ENCODE measurements at places on chromosomes 1 and 21.
A peak's percentile ranks its signal among the peaks of the same experiment; 100 is the strongest.

- DNase-seq = no peak
These were observed 521.1 kb downstream of the ADGRL2 start for GRCh38 chr1:82321794-82322193.

- DNase-seq = no peak
These were observed 109.6 kb downstream of the SLC45A1 start for GRCh38 chr1:8427493-8427892.

DNA sequence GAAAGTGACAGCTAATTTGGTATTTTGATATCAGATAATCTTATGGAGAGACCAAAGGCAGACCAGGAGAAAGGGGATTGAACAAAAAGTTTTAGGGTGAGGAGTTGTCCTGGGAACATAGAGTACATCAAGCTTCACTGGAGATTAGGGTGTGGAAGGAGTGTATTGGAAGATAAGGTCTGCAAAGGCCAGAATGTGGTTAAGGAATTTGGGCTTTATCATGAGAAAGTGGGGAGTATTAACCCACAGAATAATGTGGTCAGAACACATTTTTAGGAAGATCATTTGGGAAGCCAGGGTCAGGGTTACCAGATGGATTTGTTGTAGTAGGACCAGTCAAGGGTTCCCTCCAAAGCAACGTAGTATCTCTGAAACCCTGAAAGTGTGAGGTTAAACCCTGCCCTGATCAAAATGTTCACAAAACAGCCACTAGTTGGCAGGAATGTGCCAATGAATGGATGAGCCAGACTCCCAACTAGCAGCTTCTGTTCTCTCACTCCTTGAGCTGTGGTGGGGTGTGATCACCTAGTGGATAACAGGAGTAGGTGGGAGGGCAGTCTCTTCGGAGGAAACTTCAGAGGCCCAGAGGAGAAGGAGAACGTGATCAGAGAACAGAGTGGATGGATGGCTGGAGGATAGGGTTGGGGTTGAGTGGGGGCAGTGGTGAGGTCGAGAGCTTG lies 35.8 kb downstream of the SLC2A1 start:
- peak; percentile 22 for DNase-seq

DNA sequence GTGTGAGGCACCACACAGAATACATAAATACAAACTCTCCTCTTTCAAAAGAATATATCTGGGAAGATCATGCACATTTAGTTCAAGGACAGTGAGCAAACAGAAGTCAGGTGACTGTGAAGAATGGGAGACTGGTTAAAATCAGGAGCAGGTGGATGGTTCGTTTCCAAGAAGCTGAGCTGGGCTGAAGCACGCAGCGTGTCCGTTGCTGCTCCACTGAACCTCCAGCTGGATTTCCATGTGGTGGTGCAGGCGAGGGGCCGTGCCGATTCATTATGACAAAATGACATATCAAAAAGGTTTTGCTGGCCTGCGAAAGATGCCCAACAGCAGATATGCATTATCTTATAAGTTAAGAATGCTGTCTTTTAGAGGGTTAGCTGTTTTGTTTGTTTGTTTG lies 66.0 kb downstream of the OLIG1 start:
- no peak for DNase-seq

DNA sequence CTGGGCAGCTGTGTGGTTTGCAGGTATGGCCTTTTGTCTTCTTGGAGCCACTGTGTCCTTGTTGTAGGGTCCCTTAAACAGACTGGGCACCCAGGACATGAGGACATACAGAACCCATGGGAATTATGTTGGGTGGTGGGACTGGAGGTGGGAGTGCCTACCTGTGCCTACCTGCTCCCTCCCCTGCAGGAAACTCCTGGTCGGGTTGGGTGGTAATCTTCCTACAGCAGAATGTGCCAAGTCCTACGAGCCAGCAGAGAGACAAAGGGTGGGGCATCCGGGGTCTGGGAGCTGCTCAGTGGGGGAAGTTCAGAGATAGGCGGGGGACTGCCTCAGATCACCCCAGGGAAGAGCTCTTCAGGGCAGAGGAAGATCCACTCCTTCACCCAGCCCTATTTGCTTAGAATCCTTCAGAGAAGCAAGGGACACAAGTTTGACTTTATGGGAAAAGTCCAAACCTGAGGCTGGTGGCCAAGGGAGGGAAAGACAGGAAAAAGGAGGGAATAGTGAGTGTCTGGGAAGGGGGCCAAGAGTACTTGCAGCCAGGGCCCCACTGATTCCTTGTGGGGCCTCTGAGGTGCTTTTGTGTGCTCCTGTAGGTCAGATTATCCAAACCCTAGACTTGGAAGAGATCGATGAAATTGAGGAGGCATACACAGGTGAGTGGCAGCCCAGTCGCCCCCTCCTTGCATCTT lies 58.3 kb downstream of the KIF21B start:
- no peak for DNase-seq

DNA sequence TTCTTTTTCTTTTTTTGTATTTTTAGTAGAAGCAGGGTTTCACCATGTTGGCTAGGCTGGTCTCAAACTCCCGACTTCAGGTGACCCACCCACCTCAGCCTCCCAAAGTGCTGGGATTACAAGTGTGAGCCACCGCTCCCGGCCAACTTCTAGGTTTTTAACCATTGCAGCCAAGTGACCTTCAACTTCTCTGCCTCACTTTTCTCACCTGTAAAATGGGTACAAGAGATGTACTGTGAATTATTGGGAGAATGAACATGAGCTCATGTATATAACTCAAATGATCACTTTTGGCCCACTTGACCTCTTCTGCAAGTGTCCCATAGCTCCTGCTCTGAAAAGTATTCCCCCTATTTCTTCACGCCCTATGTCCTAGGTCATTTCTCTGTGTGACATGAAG lies 11.8 kb upstream of the RPL11 start:
- DNase-seq = no peak

GRCh38 chr1:73868810-73869336 lies 329.1 kb downstream of the LRRIQ3 start:
- no peak for DNase-seq

- DNase-seq = no peak
These were observed 33.6 kb downstream of the SLC35D1 start for GRCh38 chr1:67020304-67020703.

GRCh38 chr1:241343956-241344355 lies 13.0 kb downstream of the RGS7 start:
- DNase-seq = no peak

GRCh38 chr21:35697321-35697808 lies 363.0 kb downstream of the SETD4 start:
- DNase-seq = no peak

All from T-helper 22 cell (primary cell).